ENCODE measurements at places on chromosomes 6 and 20.

DNA sequence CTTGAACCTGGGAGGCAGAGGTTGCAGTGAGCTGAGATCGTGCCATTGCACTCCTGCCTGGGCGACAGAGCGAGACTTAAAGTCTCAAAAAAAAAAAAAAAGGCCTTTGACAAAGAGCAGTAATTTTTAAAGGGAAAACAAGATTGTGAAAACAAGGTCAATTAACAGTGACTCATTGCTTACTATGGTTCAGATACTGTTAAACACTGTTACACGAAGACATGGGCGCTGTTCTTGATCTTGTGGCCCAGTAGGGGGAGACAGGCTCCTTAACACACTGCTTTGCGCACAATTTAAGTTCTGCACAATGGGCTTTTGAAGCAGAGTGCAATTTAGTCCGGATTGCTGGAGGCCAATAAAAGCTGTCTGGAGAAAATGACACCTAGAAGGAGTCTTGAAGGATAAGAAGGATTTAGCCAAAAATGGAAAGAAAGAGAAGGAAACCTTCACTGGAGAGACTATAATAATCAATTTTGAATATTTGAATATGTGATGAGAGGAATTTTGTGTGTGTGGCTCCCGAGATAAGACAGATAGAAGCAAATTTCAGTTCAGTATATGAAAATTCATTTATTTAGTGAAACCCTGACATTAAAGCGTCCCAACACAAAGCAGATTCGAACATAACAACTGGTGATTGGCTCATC, 6.0 kb upstream of the LATS1 start:
- peaks cover 13% of the 10 kb centered on the region for H3K36me3 ChIP-seq
- DNase-seq: no peak
- H3K27ac ChIP-seq: no peak overlapping the region

GRCh38 chr20:16692442-16692841, 37.4 kb upstream of the SNRPB2 start:
- H3K4me1 ChIP-seq: no peaks in the 10 kb centered on the region
- H3K27me3 ChIP-seq: no peaks in the 10 kb centered on the region
- no peak overlapping the region for H3K4me3 ChIP-seq
- no peak for DNase-seq

DNA sequence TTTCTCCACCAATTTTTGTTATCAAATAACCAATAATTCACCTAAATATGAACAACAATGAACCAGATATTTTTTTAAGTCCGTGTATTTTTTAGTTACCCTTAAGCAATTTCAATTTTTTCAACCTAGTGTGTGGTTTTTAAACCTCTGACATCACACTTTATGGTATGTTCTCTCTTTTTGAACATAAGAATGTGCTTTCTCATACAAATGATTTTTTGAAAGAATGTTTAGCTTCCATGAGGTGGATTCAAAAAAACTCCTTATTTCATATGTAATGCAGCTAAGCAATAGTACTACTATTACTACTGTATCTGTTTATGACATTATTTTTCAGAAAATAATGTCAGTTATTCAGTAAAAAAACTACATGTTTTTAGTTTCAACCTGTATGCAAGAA, 19.4 kb upstream of the MEI4 start:
- H3K36me3 ChIP-seq: no peaks in the 10 kb centered on the region
- no peak overlapping the region for H3K27ac ChIP-seq
- no peak overlapping the region for H3K4me3 ChIP-seq
- no peak for DNase-seq
- H3K27me3 ChIP-seq: no peaks in the 10 kb centered on the region
- H3K4me1 ChIP-seq: no peaks in the 10 kb centered on the region

DNA sequence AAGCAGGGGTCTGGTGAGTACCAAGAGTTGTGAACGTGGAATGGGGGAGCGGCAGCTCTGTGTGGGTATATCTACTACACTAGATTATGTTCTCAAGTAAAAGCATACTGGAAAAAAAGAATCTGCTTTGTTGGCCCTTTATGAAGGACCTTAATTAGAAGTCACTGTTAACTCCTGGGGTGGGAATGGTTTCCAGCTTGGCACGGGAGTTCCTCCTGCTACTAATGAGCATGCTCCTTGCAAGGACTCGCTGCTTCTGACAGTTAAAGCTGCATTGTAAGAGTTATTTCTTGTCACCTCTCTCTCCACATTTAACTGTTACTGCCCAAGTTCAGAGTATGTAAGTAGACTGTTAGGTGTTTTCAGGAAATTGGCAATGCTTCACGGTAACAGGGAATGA, 292.7 kb downstream of the ZFAND3 start:
- no peak overlapping the region for H3K27ac ChIP-seq
- H3K4me1 ChIP-seq: no peaks in the 10 kb centered on the region
- no peaks in the 10 kb centered on the region for H3K27me3 ChIP-seq
- no peak overlapping the region for H3K4me3 ChIP-seq
- H3K36me3 ChIP-seq: no peaks in the 10 kb centered on the region
- no peak for DNase-seq

- DNase-seq: no peak
- H3K4me1 ChIP-seq: peaks cover 18% of the 10 kb centered on the region
- H3K27me3 ChIP-seq: no peaks in the 10 kb centered on the region
- H3K27ac ChIP-seq: peak overlapping the region; percentile 1
Measured at GRCh38 chr20:49445176-49445575, 37.3 kb downstream of the KCNB1 start.

DNA sequence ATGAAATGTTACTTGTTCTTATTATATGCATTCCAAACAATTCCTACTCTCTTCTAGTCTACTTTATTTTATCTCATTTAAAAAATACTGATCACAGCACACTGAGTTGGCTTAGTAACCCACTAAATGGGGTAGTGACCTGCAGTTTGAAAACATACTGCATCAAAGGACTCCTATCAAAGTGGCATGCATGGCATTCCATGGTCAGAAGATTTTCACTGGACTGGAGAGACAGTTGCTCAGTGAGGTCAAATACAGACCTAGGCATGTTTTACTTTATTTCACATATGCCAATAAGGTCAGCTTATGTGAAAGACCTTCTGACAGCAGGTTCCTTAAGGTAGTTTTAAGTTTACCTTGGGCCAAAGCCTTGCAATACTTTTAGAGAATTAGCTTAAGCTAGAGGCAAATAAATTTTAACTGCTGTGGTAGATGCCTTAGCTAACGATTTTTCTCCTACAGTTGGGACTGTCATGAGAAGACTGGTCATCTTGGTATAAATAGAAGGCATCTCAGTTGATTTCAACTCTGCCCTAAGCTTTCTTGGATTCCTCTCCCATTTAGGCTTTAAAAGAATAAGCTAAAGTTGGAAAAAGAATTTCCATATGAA, 35.1 kb downstream of the TPD52L1 start:
- no peaks in the 10 kb centered on the region for H3K27me3 ChIP-seq
- H3K27ac ChIP-seq: peak overlapping the region; percentile 27
- no peak overlapping the region for H3K4me3 ChIP-seq
- DNase-seq: no peak

GRCh38 chr20:37278966-37279590, 10.4 kb upstream of the MANBAL start:
- no peaks in the 10 kb centered on the region for H3K36me3 ChIP-seq
- no peak for DNase-seq
- no peak overlapping the region for H3K4me3 ChIP-seq
- H3K27me3 ChIP-seq: no peaks in the 10 kb centered on the region
- H3K27ac ChIP-seq: no peak overlapping the region
- peaks cover 7% of the 10 kb centered on the region for H3K4me1 ChIP-seq

- no peaks in the 10 kb centered on the region for H3K27me3 ChIP-seq
- no peak for DNase-seq
- H3K36me3 ChIP-seq: no peaks in the 10 kb centered on the region
- no peak overlapping the region for H3K4me3 ChIP-seq
- peaks cover 5% of the 10 kb centered on the region for H3K4me1 ChIP-seq
- H3K27ac ChIP-seq: no peak overlapping the region
Measured at GRCh38 chr6:31070711-31071197, 41.6 kb downstream of the C6orf15 start.

DNA sequence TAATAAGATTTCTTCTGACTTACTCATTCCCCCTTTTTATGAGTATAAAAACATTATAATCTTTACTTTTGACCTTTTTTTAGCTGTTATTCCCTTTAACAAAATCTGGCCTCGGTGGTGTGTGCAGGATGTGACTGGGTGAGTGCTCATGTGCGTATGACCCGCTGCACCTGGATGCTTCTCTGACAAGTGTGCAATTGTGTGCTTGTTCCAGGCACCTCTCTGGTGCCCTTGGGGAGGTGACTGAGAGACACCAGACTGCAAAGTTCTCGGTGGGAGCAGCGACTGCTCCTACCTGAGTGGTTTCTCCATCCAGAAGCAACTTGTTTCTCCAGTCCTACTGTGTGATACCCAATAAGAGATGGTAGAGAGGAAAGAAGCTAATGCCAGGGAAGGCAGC, 65.0 kb downstream of the ISM1 start:
- no peaks in the 10 kb centered on the region for H3K36me3 ChIP-seq
- DNase-seq: no peak
- no peak overlapping the region for H3K4me3 ChIP-seq
- no peaks in the 10 kb centered on the region for H3K4me1 ChIP-seq
- H3K27ac ChIP-seq: no peak overlapping the region
- H3K27me3 ChIP-seq: no peaks in the 10 kb centered on the region

DNA sequence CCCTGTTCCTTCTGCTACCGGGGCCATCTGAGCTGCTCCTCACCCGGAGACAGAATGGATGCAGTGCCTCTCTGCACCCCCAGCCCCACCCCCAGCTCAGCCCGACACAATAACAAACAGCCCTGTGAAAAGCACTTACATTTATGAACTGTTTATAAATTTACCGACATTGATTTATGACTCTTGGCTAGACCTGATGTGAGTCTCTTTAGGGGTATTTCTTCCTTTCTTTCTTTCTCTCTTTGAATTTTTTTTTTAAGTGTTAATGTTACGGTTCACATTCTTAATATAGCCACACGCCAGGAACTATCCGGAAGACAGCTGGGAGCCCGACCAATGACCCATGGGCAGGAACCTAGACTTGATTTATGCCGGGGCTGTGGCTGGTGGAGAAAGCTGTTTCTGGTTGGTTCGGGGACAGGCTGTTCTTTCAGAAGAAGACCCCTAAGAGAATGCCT, 266.3 kb downstream of the CDC5L start:
- no peak overlapping the region for H3K27ac ChIP-seq
- no peaks in the 10 kb centered on the region for H3K4me1 ChIP-seq
- no peaks in the 10 kb centered on the region for H3K36me3 ChIP-seq
- no peak overlapping the region for H3K4me3 ChIP-seq
- DNase-seq: no peak

DNA sequence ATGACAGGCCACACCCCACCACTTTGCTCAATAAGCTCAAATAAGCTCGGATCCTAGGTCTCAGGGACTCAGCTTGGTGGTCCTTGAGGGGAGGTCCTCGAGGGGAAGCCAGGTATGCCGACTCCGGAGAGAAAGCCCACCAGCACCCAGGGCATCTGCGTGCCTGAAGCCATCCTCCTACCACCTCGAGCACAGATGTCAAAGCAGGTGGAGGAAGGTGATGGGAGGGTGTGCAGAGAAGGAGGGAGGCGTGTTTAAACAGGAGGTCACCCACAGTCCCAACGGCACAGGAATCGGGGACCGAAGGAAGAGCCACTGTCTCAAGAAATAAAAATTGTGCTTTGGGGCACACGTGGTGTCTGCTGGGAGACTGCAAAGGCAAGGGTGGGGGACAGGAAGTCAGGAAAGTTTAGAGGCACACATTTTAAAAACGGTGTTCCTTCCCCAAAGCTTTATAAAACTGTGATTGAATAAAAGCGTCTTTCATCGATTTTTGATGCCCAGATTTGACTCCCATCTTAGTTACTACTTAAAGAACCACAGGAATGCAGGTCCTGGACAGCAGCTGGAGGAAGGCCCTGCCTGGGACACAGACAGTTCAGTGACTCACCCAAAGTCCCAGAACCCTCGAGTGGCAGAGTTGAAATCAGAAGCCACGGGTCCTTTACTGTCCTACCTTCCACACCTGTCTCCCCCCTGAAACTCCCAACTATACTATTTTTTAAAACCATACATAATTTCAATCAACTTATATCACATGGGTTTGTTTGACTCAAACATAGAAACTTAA, 221.0 kb upstream of the PDE10A start:
- H3K27me3 ChIP-seq: no peaks in the 10 kb centered on the region
- no peak overlapping the region for H3K4me3 ChIP-seq
- H3K4me1 ChIP-seq: no peaks in the 10 kb centered on the region
- DNase-seq: no peak

DNA sequence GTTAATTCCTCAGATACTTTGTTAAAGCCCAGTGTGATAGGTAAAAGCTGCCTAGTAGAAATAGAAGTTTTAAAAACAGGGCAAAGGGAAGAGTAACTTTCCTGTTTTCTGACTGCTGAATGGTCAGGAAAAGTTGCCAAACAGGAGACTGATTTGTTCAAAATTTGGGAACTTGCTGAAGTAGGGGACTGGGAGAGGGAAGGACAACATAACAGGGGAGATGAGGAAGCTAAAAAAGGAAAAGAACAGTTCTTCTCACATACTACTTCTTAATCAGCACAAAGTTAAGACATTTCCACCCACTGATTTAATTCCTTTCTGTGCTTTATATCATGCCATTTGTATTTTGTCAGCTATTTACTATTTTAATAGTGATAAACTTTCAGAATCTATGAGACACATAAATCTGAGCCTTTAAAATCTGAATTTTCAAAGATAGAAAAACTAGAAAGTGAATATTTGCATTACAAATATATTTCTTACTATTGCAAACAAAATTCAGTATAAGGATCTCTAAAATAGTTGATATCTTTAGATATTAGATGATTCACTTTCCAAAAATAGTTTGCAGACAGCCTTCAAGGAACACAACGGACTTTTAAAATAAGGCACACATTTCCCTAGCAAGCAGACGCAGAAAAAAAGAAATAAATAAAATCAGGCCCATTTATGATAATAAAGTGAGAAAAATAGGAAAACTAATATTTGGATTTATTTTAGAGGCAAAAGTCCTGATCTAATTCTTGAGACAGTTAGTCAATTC, 36.9 kb upstream of the SLC16A10 start:
- H3K4me3 ChIP-seq: no peak overlapping the region
- H3K27ac ChIP-seq: peak overlapping the region; percentile 43
- peaks cover 8% of the 10 kb centered on the region for H3K4me1 ChIP-seq

- no peaks in the 10 kb centered on the region for H3K27me3 ChIP-seq
- no peaks in the 10 kb centered on the region for H3K36me3 ChIP-seq
- H3K4me1 ChIP-seq: no peaks in the 10 kb centered on the region
- no peak overlapping the region for H3K4me3 ChIP-seq
- no peak for DNase-seq
Measured at GRCh38 chr6:63785006-63785405, 149.4 kb downstream of the PHF3 start.

DNA sequence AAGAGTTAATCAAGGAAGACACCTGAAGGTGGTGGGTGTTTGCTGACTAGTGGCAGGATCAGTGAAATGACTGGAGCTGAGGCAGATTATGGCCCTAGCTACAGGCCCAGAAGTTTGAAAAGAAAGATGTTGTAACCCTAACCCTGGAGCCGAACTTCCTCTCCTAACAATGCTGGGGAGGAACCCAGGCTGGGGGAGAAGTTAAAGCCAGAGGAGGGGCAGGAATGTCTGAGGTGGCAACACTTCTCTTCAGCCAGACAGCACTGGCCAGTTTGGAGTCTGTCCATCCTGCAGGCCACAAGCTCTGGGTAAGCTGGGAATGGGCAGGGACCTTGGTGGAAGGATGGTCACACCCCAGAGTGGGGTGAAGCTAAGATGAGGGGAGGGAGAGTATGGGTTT, at the start of gene LST1:
Gene LST1 (plus strand): TSS at position 270 of the 400 bp plus-strand sequence. CDS start 1,023 bp downstream, outside the sequence.
- no peak within 1 kb of the TSS for H3K4me3 ChIP-seq
- DNase-seq: no peak
- no peaks in the 10 kb centered on the region for H3K27me3 ChIP-seq
- H3K36me3 ChIP-seq: no peaks in the 10 kb centered on the region

GRCh38 chr6:91437315-91437729, 850.5 kb upstream of the MAP3K7 start:
- DNase-seq: no peak
- no peaks in the 10 kb centered on the region for H3K4me1 ChIP-seq
- no peaks in the 10 kb centered on the region for H3K27me3 ChIP-seq

- no peaks in the 10 kb centered on the region for H3K4me1 ChIP-seq
- peak overlapping the region; percentile 98 for H3K4me3 ChIP-seq
- peaks cover 3% of the 10 kb centered on the region for H3K36me3 ChIP-seq
- peak overlapping the region; percentile 94 for H3K27ac ChIP-seq
Measured at GRCh38 chr6:17601386-17601703, 1.2 kb downstream of the FAM8A1 start.

Data from ascending aorta (tissue), 2 donors.